Cardiac muscle cell (in vitro differentiated cells and primary cell): ENCODE measurements at places on chromosomes 12 and 14.

DNA sequence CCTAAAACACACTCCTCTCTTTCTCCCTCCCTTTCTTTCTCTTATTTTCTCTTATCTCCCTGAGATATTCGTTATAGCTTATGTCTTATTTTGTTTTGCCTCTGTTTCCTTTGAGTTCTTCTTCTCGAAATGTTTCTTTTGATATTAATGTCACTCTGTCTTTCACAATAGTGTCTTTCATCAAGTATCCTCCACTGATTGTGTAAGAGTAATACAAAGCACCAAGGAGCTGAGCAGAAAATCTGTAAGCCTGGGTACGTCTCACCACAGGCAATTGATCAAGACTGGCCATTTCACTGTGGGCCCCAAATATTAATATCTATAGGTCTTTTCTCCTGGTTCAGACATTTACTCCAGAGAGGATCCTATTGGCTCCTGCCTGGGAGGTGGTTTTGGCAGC is 4.8 kb upstream of the LYZ start:
- DNase-seq: no peak

DNA sequence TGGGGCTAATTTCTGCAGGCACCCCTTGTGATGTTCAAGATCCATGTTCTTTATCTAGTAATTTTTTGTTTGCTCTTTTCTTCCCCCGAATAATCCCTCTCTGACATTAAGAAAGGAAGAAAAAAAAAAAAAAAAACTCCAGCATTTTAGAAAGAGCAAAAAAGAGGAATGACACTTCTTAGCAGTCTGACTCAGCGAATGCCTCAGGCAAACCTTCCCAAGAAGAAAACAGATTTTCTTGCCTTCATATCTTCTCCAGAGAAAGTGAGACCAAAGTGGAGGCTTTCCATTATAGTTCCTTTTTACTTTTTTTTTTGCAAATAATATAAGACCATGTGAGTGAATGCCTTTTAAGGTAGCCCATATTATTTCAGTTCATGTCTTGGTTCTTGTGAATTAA is 479.0 kb upstream of the SYT1 start:
- DNase-seq: no peak

DNA sequence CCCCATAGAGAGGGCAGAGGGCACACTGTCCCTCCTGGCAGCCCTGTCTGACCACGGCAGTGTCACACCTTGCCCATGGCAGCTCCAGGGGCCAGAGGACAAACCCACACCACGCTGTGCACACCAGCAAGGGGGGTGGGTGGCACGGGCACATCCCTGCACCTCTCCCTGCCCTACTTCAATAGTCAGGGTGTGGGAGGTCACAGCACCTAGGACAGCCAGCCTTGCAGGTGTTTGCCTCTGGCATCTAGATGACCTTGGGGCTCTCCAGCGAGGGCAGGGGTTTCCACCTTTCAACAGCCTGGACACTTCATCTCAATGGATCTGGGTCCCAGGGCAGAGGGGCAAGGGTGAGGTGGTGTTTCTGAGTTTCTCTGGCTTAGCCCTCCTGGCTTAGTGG is 69.2 kb downstream of the LGMN start:
- no peak for DNase-seq

GRCh38 chr12:109988903-109989302 is 7.3 kb downstream of the GIT2 start:
- no peak for DNase-seq

DNA sequence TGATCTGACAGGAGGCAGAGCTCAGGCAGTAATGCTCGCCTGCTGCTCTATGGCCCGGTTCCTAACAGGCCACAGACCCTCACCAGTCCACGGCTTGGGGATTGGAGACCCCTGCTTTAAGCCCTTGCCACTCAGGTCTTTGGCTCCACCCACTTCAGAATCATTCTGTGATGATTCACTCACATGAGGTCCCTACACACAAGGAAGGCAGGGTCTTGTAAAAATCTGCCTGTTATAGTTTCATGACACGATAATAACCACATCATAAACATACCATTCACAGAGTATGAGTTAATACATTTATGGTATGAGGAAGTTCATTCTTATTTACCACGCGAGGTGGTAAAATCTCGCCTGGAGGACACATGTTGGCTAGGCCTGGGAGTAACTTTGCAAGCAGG is 29.0 kb upstream of the MAX start:
- no peak for DNase-seq

DNA sequence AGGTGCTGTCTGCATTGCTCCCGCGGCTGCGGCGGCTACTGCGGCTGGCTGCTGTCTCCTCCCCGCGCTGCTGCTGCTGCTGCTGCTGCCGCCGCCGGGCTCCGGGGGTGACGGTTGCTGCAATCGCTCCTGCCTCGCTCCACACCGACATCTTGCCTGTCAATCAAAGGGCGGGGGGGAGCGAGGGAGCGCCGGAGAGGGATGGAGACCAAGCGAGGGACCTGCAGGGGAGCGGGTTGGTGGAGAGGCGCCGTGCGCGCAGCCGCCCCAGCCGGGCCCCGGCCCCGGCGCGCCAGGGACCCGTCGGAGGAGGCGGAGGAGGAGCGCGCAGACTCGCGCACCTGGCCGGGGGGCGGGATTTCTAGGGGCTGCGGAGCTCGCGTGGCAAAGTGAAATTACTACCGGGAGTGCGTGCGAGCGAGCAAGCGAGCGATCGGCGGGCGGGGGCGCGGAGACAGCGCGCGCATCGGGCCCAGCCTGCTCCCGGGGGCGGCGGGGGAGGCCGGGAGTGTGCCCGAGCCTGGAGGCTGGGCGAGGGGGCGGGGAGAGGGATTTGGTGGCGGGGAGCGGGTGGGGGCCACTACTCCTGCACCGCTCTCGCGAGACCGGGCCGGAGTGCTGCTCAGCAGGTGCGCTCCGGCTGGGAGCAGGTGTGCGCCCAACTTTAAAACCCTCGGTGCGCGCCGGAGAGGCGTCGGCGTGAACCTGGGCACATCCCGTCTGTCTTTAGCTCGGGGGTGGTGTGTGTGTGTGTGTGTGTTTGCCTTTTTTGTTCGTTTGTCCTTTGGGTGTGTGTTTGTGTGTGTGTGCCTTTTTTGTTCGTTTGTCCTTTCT is at the start of gene KSR2:
TSS of gene KSR2 (minus strand) at position 165 of the 834 bp plus-strand sequence. CDS start 735 bp downstream, outside the sequence.
- peak; percentile 15 for DNase-seq

- DNase-seq: no peak
These were observed 31.7 kb downstream of the ETV6 start for GRCh38 chr12:11681207-11681606.

- peak; percentile 63 for DNase-seq
These were observed 22.1 kb downstream of the MTHFD1 start for GRCh38 chr14:64410084-64410774.

GRCh38 chr12:82835217-82835616 is 148.5 kb downstream of the TMTC2 start:
- DNase-seq: no peak

DNA sequence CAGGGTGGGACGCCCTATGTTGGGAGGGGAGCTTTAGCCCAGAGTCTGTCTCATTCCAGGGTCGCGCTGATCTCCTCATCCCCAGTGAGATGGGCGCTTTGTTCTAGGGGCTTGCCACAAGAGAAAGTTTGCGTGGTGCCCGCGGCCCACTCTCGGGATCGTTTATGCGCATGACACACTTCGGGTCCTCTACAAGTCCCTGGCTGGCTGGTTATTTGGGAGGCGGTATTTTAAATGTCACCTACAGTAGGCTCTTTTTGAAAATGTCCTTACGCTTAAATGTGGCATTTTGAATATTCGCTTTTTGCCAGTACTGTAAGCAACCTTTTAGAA is 541 bp downstream of the GOLT1B start:
- peak; percentile 38 for DNase-seq

- DNase-seq: no peak
These were observed 155.7 kb upstream of the C14orf180 start for GRCh38 chr14:104423701-104424405.

DNA sequence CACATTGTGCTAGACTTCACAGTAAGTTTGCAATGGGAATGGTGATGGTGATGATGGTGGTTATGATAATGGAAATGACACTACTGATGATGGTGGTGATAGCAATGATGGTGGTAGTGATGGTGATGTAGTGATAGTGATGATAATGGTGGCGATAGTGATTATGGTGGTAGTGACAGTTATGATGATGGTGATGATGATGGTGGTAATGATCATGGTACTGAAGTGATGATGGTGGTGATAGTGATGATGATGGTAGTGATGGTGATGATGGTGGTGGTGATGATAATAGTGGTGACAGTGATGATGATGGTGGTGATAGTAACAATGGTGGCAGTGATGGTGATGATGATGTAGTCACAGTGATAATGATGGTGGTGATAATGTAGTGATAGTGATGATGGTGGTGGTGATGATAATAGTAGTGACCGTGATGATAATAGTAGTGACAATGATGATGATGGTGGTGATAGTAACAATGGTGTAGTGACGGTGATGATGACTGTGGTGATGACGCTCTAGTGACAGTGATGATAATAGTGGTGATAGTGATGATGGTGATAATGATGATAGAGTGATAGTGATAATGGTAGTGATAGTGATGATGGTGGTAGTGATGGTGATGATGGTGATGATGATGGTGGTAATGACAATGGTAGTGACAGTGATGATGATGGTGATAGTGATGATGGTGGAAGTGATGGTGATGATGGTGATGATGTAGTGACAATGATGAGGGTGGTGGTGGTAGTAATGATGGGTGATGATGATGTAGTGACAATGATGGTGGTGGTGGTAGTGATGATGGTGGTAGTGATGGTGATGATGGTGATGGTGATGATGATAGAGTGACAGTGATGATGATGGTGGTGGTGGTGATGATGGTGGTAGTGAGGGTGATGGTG is 222.9 kb upstream of the PWP1 start:
- DNase-seq: no peak

DNA sequence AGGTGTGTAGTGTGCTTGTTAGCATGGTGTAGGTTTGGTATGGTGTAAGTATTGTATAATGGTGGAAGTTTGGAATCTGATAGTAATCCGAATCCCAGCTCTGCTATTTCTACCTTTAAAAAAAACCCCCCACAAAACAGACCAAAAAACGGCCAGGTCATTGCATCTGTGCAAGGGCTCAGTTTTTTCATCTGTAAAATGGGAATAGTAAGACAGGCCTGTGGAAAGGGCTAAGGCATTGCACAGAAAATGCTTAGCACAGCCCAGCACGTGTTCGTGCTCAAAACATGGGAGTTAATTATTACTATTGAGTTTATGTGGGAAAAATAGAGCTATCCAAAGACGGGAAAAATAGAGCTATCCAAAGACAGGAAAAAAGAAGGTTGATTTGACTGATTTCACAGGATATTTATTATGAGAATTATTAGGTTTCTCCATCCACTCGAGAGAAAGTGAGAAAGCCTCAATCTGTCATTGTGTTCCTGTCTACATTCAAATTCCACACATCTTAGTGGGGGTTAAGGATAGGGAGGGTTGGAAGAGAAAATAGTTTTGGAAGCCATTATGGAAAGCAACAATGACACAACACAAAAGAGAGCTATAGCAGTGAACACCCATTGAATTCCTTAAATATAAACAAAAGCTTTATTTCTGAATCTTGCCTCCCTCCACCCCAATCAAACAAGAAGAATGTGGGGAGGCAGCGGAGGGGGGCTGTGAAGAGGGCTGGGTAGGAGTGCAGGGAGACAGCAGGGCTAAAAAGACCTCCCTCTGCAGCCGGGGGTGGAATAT is 126.8 kb upstream of the MAX start:
- no peak for DNase-seq

- DNase-seq: peak; percentile 7
These were observed 45.0 kb upstream of the STRN3 start for GRCh38 chr14:31071151-31071550.

DNA sequence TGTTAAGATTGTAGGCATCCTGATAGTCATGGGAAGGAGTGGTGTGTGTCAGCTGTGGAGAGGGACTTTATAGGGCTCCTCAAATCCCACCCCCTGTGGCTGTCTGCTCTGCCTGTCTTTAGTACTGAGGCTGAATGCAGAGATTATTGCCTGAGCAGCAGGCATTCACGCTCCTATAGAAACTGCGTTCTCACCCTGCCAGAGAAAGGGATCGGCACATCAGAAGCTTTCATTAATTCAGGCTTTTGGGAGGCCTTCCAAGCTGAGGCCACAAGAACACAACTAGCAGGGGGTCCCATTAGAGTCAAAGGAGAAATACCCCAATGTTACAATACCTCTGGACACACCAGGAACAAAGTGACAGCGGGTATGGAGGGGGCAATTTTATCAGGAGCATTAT is 12.6 kb downstream of the KCNK10 start:
- DNase-seq: no peak

- peak; percentile 43 for DNase-seq
These were observed 6.5 kb upstream of the HCFC2 start for GRCh38 chr12:104057771-104058197.

DNA sequence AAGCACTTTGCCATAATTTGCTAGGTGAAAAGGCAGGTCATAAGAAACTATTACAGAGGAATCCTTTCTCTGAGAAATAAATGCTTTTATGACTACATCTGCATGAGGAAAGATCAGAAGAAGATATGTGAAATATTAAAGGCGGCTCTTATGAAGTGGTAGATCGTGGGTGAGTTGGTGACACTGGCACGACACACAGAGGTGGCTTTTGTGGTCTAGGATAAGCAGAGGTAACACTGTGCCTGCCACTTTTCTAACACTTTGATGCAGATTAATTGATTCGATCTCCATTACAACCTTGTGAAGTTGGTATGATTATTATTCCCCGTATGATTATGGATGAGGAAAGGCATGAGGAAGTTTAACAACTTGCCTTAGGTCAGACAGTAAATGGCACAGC is 60.0 kb upstream of the ELK3 start:
- DNase-seq: no peak

DNA sequence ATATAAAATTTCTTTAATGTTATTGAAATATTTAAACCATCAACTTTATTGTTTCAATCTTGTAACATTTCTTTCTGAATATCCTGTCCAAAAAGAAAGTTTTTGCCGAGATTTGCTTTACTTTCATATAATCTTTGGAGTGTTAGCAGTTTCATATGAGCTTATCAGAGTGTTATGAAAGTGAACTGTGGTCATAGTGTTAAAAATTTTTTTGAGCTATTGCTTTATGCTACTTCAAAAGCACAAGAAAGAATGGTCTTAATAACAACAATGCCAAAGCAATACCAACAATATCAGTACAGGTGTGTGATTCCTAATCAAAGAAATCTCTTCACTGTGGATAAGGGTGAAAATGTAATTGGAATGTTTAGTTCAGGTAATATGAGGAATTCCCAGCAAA is 1994.9 kb upstream of the FLRT2 start:
- DNase-seq: no peak

DNA sequence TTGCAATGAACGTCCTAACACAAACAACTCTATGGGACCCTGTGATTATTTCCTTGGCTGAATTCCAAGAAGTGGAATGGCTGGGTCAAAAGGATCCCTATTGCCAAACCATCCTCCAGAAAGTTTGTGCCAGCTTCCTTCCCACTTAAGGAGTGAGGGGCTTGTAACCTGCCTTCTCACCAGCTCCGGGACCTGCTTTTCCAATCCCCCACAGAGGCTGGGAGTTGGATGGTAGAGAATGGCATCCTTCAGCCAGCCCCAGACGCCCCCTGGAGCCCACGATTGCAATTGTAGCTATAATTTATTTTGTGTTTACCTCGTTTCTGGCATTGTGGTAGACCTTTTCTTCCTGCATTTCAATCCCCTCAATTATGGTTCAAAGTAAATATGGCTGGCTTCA is 9.7 kb upstream of the ZDHHC22 start:
- peak; percentile 33 for DNase-seq

- peak; percentile 69 for DNase-seq
These were observed 29.6 kb upstream of the NTN4 start for GRCh38 chr12:95820096-95820703.
